ENCODE measurements at places on chromosomes 4 and X.

DNA sequence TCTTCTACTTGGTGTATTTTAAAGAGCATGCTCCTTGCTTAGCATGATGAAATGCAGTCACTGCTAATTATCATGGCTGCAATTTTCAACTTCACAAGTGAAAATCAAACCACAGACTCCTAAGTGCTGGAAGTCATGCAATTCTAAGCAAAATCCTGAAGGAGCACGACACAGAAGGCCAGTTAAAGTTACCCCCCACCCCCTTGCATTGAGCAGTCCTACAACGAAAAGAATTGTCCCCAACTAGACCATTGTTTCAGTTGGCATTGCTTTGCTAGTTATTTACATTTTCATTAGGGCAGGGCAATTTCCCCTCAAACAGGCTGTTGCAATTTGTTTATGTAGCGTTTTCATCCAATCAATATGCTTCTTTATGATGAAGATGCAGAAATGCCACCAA is 321.2 kb downstream of the PCDH7 start:
- H3K27ac ChIP-seq = no peak overlapping the region
- H3K27me3 ChIP-seq = no peaks in the 10 kb centered on the region
- H3K4me3 ChIP-seq = no peak overlapping the region
- no peaks in the 10 kb centered on the region for H3K36me3 ChIP-seq
- no peak for DNase-seq

- H3K27me3 ChIP-seq = no peaks in the 10 kb centered on the region
- H3K27ac ChIP-seq = no peak overlapping the region
- peak; percentile 7 for DNase-seq
Measured at GRCh38 chr4:103429283-103429682, 231.1 kb upstream of the CENPE start.

DNA sequence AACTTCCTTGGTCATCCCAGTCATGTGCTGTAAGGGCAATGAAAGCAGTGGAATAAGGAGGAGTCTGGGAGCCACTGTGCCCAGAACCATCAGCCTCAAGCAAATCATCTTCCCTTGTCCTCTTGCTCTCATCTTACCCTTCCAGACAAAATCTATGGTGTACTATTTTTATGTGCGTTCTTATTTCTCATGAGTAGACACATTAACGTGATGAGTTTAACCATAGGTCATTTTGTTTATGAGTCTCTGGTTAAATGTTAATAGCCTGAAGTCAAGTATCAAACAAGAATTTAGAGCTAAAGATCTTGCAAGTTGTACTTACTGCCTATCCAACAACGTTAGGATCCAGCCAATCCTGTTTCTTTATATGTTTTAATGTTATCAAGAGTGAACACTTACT is 495.3 kb downstream of the SPRY1 start:
- no peak for DNase-seq
- no peak overlapping the region for H3K27ac ChIP-seq
- H3K4me1 ChIP-seq = no peaks in the 10 kb centered on the region
- H3K4me3 ChIP-seq = no peak overlapping the region
- H3K36me3 ChIP-seq = no peaks in the 10 kb centered on the region

DNA sequence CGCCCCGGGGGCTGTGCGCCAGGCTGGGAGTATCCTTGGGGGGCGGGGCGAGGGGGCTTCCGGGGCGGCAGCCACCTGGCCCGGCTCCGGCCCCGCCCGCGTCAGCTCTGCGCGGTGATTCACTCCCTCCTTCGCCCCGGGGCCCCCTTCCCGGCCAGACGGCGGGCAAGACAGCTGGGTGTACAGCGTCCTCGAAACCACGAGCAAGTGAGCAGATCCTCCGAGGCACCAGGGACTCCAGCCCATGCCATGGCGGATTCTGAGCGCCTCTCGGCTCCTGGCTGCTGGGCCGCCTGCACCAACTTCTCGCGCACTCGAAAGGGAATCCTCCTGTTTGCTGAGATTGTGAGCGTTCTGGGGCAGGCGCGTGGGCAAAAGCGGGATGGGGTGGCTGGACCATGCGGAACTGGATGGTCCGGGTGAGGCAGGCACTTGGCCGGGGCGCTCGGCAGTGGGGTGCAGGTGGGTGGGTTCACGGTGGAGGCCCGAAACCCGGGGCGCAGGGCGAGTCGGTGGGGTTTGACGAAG is at the start of gene PLP2:
TSS of gene PLP2 (plus strand) at position 147 of the 528 bp plus-strand sequence. CDS start at position 250, 103 bp downstream.
- peak; percentile 62 for DNase-seq
- H3K4me3 ChIP-seq = peak within 1 kb of the TSS; percentile 85
- peaks cover 50% of the 10 kb centered on the region for H3K4me1 ChIP-seq
- H3K27me3 ChIP-seq = no peaks in the 10 kb centered on the region
- H3K27ac ChIP-seq = peak within 1 kb of the TSS; percentile 90

Measured in activated CD4-positive, alpha-beta T cell treated with anti-CD3 and anti-CD28 coated beads, Interleukin-2, amount 10 ng/mL, durations not matched to agents 7 days and 5 days (primary cell).